Activated CD4-positive, alpha-beta memory T cell treated with anti-CD3 and anti-CD28 coated beads, Interleukin-2, amount 10 ng/mL, durations not matched to agents 7 days and 5 days (primary cell): ENCODE measurements at places on chromosomes 13 and 19. TPM values are rescaled to one million over a fixed set of nuclear protein-coding genes. Genes with fewer than 3 reads are reported as not detected.

Gene ZNF626
- 7.6 TPM for total RNA-seq

DNA sequence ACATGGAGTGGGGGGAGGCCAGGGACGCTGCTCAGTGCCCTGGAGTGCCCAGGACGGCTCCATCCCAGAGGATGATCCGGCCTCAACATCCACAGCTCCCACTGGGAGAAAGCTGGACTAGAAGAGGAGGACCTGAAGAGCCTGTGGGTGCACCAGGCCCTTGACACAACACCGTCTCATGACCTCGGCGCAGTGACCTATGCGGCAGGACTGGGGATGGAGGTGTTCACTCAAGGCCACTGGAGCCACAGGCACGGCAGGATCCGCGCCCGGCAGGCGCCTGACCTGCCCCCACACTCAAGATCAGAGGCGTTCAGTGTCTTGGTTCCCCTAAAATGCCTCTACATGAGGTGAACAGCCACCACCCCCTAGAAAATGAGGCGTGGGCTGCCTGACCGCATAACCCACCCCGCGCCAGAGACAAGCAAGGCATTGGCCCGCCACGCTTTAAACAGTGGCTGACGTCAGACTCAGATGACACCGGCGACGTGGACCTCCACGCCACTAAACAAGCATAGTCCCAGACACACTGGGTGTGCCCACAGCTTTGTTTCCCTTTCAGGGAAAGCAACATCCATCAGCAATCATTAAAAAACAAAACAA lies 8.0 kb downstream of the SGTA start:
- DNase-seq = no peak

DNA sequence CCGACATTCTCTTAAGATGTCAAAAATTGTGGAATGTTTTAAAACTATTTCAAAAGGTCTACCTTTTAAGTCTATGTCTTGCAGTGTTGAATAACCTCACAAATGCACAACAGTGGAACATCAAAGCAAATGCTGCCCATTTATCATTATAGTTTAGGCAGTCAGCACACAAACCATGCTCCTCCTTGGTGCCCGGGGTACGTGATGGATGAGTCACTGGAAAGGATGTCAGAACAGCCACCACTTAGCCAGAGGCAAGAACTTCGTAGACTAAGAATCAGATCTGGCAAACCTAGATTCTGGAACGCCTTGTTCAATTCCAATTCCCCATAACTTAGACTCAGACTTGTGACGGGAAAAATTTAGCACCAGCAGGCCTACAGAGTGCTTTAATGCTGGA lies 343.6 kb downstream of the FGF9 start:
- DNase-seq = no peak

Gene ZNF534
- not detected for total RNA-seq

DNA sequence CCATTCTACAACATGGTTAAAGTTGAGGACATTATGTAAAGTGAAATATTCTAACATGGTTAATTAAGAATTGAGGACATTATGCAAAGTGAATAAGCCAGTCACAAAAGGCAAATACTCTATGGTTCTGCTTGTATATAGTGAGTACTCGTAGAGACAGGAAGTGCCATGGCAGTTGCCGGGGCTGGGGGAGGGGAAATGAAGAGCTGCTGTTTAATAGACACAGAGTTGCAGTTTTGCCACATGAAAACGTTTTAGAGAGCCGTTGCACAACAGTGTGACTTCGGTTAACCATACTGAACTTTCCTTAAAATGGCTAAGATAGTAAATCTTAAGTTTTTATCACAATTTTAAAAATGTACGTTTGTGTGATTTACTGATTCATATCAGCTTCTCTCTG lies 176.9 kb downstream of the SHISA2 start:
- DNase-seq = peak; percentile 64
